ENCODE measurements at places on chromosomes 3 and 15.

GRCh38 chr15:36603987-36604386, 24.6 kb downstream of the CDIN1 start:
- DNase-seq, result no peak

- DNase-seq, result no peak
Observed at GRCh38 chr15:72169921-72170611, 27.5 kb downstream of the GRAMD2A start.

- DNase-seq, result no peak
Observed at GRCh38 chr3:124497487-124497886, 232.8 kb upstream of the UMPS start.

- no peak for DNase-seq
Observed at GRCh38 chr3:104960579-104960978, 406.1 kb upstream of the ALCAM start.

- DNase-seq, result no peak
Observed at GRCh38 chr3:20563251-20563650, 377.2 kb upstream of the SGO1 start.

DNA sequence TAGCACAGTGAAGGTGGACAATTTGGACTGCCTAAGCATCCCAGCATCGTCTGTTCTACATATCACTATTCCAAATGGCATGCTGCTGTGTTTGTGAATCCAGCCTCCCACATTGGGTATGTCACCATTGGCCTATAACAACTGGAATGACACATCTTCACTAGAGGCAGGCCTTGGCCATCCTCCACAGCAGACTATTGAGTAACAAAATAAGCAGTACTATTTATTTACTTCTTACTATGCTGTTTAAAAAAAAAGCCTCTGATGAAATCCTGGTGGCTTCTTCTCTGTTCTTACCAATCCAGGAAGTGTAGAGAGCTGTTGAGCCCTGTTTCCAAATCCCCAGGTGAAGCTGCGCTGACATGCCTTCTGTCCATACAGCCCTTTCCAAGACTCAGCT, 30.6 kb upstream of the CERS3 start:
- peak; percentile 5 for DNase-seq

DNA sequence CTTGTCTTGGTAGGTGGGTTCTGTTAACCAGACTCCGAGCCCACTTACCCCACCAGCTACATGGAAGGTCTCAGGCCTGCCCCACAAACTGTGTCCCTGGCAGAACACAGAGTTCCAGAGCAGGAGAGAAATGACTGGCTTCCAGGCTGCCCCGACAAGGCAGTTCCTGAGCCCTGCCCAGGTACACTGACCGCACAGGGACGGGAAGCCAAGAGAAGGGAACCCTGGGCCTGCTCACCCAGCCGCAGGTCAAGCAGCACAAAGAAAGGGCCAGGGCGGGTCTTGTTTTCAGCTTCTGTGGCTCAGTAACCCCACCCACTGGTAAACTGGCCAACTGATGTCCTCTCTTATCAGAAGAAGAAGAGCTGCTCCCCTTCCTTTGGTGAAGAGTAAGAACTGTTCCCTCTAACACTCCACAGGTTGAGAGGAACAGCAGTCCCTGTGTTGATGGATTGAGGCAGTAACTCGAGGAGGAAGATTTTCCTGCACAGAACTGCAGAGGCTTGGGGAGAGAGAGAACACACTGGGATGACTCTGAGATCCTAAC, 68.4 kb downstream of the CRTC3 start:
- DNase-seq, result no peak

GRCh38 chr3:129248286-129248979, 973 bp upstream of the COPG1 start:
- no peak for DNase-seq
